ENCODE measurements at places on chromosomes 4 and X.

DNA sequence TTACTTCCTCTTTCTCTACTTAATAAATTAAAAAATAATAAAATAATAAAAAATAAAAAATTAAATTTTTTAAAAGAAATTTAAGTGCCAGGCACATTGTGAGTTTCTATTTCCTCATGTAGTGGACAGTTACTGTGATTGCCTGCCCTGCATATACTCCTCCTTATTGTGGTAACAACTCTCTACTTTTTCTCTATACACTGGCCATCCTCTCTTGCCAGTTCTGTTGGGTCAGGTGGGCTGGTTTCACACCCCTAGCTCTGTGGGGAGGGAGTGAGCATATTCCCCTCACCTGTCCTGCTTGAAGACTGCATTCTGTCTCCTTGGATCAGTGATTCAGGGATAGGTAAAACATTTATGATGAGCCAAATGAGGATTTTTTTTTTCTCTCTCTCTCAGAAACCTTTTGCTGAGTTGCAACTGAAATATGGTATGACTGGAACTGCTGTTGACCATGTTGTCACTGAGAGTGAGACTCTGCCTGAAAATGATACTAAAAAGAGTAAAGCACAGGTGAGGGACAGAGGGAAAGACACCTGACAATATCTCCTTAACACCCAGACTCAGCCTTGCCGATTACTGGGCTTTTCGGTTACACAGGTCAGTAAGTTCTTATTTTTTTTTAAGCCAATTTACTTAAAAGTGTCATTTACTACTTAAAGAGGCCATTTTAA lies 37.2 kb downstream of the CXXC4 start:
- DNase-seq = no peak

GRCh38 chr4:5827108-5828004 lies 65.5 kb downstream of the CRMP1 start:
- no peak for DNase-seq

DNA sequence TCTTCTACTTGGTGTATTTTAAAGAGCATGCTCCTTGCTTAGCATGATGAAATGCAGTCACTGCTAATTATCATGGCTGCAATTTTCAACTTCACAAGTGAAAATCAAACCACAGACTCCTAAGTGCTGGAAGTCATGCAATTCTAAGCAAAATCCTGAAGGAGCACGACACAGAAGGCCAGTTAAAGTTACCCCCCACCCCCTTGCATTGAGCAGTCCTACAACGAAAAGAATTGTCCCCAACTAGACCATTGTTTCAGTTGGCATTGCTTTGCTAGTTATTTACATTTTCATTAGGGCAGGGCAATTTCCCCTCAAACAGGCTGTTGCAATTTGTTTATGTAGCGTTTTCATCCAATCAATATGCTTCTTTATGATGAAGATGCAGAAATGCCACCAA lies 321.2 kb downstream of the PCDH7 start:
- DNase-seq = no peak

- DNase-seq = no peak
Observed at GRCh38 chrX:54994668-54995351, 822 bp upstream of the PFKFB1 start.

GRCh38 chrX:19846995-19847790 lies 40.2 kb downstream of the SH3KBP1 start:
- DNase-seq = no peak

- no peak for DNase-seq
Observed at GRCh38 chr4:13244444-13244843, 239.7 kb downstream of the RAB28 start.

DNA sequence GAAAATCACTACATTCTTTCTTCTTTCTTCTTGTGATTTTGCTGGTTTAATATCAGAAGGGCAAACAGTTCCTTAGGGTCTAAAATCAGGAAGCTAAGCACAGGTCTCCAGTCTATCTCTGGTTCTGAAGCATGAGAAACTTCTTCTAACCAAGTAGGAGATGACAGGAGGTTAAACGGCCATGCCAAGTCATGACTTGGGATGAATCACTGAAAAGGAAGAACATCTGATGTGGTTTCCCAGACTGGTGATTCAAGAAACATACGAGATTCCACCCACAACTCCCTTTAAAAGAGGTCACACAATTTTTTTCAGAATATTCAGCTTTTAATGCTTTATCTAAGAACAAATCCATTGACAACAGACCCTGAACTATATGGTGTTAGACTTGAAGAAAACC lies 684.0 kb upstream of the PRKX start:
- no peak for DNase-seq

DNA sequence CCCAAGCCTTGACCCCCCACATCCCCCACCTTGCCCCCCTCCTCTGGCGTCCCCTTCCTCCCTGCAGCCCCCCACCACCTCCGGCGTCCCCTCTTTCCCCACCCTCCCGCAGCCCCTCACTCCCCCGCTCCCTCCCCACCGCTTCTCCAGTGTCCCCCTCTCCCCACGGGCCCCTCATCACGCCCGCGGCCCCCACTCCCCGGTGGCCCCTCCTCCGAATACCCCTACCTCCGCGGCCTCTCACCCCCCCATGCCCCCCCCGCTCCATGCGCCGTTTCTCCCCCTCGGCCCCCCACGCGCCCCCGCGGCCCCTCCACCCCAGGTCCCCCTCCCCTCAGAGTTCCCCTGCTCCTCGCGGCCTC lies 562 bp downstream of the RNF212 start:
- DNase-seq = no peak

GRCh38 chrX:130012683-130013082 lies 30.2 kb downstream of the BCORL1 start:
- no peak for DNase-seq

DNA sequence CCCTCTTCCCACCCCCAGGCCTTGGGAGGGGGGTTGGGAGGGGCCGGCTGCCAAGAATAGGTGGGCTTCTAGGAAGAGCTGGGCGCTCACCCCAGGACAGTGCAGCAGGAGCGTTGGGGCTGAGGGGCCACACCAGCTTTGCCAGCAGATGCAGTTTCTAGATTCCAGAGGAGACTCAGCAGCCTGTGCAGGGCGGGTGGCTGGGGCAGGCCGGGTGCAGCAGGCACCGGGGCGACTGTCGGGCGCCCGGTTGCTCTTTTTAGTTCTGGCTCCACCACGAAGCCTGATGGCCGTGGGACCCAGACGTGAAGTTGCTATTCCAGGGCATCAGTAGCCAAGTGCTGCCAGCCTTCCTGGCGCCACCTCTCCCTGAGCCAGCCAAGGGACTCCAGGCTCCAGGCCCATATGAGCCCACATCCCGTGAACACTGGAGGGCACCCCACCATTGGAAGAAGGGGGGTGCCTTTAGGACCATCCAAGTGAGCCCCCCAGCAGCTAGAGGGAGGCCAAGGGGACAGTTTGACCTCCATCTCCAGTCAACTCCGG lies 5.8 kb downstream of the SSR4 start:
- no peak for DNase-seq

GRCh38 chr4:108972613-108973283 lies 209.9 kb upstream of the ETNPPL start:
- no peak for DNase-seq
